ENCODE measurements at places on chromosomes 5 and 9. TPM values are rescaled to one million over a fixed set of nuclear protein-coding genes. Genes with fewer than 3 reads are reported as not detected.

The LECT2 gene
- total RNA-seq: not detected

DNA sequence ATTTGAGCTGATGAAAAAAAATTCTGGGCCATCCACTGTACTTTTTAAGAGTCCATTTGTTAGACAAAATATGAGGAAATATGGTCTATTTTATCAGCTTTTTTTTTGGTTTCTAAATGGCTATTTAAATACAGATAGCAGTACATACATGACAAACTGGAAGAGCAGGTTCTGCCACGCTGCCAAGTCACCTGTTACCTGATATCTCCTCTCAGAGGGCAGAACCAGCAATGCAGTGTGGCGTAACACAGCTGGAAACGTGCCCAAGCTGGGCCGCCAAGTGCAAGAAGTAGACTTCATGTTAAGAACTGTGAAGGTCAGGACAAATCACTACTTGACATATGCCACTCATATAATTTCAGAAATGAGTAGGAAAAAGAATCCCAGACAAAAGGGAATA lies 8.1 kb downstream of the MCIDAS start:
- DNase-seq: no peak

- DNase-seq: no peak
These were observed 1086.5 kb downstream of the NR2F1-AS1 start for GRCh38 chr5:92494508-92494907.

- peak; percentile 95 for DNase-seq
These were observed 180.8 kb downstream of the LURAP1L start for GRCh38 chr9:12955510-12956163.

- no peak for DNase-seq
These were observed 107.6 kb downstream of the PPP2R2B start for GRCh38 chr5:146770980-146771379.

Data from A673 (cell line).